ENCODE measurements at places on chromosomes 13 and 19. TPM values are rescaled to one million over a fixed set of nuclear protein-coding genes. Genes with fewer than 3 reads are reported as not detected.

The FGF9 gene
- total RNA-seq: 3.1 TPM

The MCEMP1 gene
- total RNA-seq: not detected

The EPS8L1 gene
- total RNA-seq: 76.8 TPM

The SIGLEC10 gene
- total RNA-seq: 2.1 TPM

The CEACAM4 gene
- total RNA-seq: not detected

The FFAR3 gene
- total RNA-seq: not detected

The UNC13A gene
- total RNA-seq: 0.21 TPM

The PNMA8A gene
- 47.1 TPM for total RNA-seq

The TSC22D1 gene
- 144 TPM for total RNA-seq

The RPS15 gene
- total RNA-seq: 585 TPM

The SETDB2 gene
- total RNA-seq: 15.1 TPM

The ITGBL1 gene
- 4.3 TPM for total RNA-seq

The PSG7 gene
- total RNA-seq: not detected

The HCN2 gene
- 0.41 TPM for total RNA-seq

The KISS1R gene
- not detected for total RNA-seq

The GAPDHS gene
- not detected for total RNA-seq

The KLF1 gene
- 1.6 TPM for total RNA-seq

The POLR2E gene
- 73.4 TPM for total RNA-seq

The ZNF792 gene
- 9.4 TPM for total RNA-seq

The LHB gene
- total RNA-seq: not detected

The MEIOSIN gene
- not detected for total RNA-seq

The NOVA2 gene
- 2.9 TPM for total RNA-seq

The CEACAM5 gene
- total RNA-seq: 5.4 TPM

The PSG3 gene
- not detected for total RNA-seq

The NTF4 gene
- total RNA-seq: 6.5 TPM

The PLPPR3 gene
- 0.31 TPM for total RNA-seq

The TMEM59L gene
- 12.0 TPM for total RNA-seq

The MEF2B gene
- not detected for total RNA-seq

The PRTN3 gene
- 3.3 TPM for total RNA-seq

The TSHZ3 gene
- total RNA-seq: 9.5 TPM

The ZNF677 gene
- total RNA-seq: 19.0 TPM

The PSG11 gene
- total RNA-seq: not detected

The TPP2 gene
- 60.0 TPM for total RNA-seq

The IRGC gene
- total RNA-seq: not detected

The PGLYRP1 gene
- 0.82 TPM for total RNA-seq

The NAPSA gene
- total RNA-seq: 0.51 TPM

The CD79A gene
- total RNA-seq: 3.5 TPM

The FAM216B gene
- total RNA-seq: not detected

The KDM4B gene
- total RNA-seq: 28.1 TPM

The LPAR2 gene
- 3.3 TPM for total RNA-seq

Data from tongue (tissue), 3 donors.